Epithelial cell of alveolus of lung (primary cell): ENCODE measurements at places on chromosomes 5 and 9. TPM values are rescaled to one million over a fixed set of nuclear protein-coding genes. Genes with fewer than 3 reads are reported as not detected.

The ZDHHC21 gene
- total RNA-seq: 2.6 and 3.5 TPM in 2 replicates

The PAPPA gene
- total RNA-seq: 161 and 226 TPM in 2 replicates

The NEUROG1 gene
- total RNA-seq: not detected in 2 replicates

The ZNF354C gene
- 3.9 and 8.4 TPM in 2 replicates for total RNA-seq

The SPINK14 gene
- not detected in 2 replicates for total RNA-seq

The EQTN gene
- not detected in 2 replicates for total RNA-seq

The CTXN3 gene
- total RNA-seq: not detected in 2 replicates

The ELL2 gene
- total RNA-seq: 39.6 and 65.1 TPM in 2 replicates

The CNTLN gene
- 6.3 and 9.9 TPM in 2 replicates for total RNA-seq

The ERCC8 gene
- total RNA-seq: 7.3 and 13.1 TPM in 2 replicates

The SOX30 gene
- total RNA-seq: not detected in 2 replicates

The SET gene
- 180 and 256 TPM in 2 replicates for total RNA-seq

The FBXL7 gene
- 7.0 and 16.7 TPM in 2 replicates for total RNA-seq

The CD274 gene
- total RNA-seq: 2.5 and 3.7 TPM in 2 replicates

The CKMT2 gene
- total RNA-seq: 1.6 TPM in 1 of 2 replicates, not detected in the other

The MARCHF3 gene
- total RNA-seq: 2.0 and 6.6 TPM in 2 replicates

The SLC6A18 gene
- not detected in 2 replicates for total RNA-seq

The SPINK6 gene
- not detected in 2 replicates for total RNA-seq

The RAB24 gene
- total RNA-seq: 20.2 and 45.6 TPM in 2 replicates

The ZBTB43 gene
- 4.4 and 14.5 TPM in 2 replicates for total RNA-seq

The SLCO6A1 gene
- not detected in 2 replicates for total RNA-seq

The PCDH1 gene
- 1.4 and 7.4 TPM in 2 replicates for total RNA-seq

The TPM2 gene
- 464 and 956 TPM in 2 replicates for total RNA-seq

The ABL1 gene
- 62.8 and 117 TPM in 2 replicates for total RNA-seq

The NCS1 gene
- 22.8 and 57.9 TPM in 2 replicates for total RNA-seq

The IL17B gene
- 0.80 and 1.2 TPM in 2 replicates for total RNA-seq

The ANKRD34B gene
- 0.13 TPM in 1 of 2 replicates, not detected in the other for total RNA-seq

The ARL14EPL gene
- 0.24 TPM in 1 of 2 replicates, not detected in the other for total RNA-seq

The DMRT3 gene
- not detected in 2 replicates for total RNA-seq

The CORO2A gene
- total RNA-seq: 0.32 and 2.1 TPM in 2 replicates
